Daoy (cell line): ENCODE measurements at places on chromosomes 6 and 20.
A peak's percentile ranks its signal among the peaks of the same experiment; 100 is the strongest.

- DNase-seq = no peak
Measured at GRCh38 chr20:62970307-62971210, 18.1 kb downstream of the SLC17A9 start.

- no peak for DNase-seq
Measured at GRCh38 chr6:23448281-23448680, 677.7 kb upstream of the NRSN1 start.

GRCh38 chr6:26432627-26433201 is 7.6 kb upstream of the BTN3A3 start:
- DNase-seq = no peak

DNA sequence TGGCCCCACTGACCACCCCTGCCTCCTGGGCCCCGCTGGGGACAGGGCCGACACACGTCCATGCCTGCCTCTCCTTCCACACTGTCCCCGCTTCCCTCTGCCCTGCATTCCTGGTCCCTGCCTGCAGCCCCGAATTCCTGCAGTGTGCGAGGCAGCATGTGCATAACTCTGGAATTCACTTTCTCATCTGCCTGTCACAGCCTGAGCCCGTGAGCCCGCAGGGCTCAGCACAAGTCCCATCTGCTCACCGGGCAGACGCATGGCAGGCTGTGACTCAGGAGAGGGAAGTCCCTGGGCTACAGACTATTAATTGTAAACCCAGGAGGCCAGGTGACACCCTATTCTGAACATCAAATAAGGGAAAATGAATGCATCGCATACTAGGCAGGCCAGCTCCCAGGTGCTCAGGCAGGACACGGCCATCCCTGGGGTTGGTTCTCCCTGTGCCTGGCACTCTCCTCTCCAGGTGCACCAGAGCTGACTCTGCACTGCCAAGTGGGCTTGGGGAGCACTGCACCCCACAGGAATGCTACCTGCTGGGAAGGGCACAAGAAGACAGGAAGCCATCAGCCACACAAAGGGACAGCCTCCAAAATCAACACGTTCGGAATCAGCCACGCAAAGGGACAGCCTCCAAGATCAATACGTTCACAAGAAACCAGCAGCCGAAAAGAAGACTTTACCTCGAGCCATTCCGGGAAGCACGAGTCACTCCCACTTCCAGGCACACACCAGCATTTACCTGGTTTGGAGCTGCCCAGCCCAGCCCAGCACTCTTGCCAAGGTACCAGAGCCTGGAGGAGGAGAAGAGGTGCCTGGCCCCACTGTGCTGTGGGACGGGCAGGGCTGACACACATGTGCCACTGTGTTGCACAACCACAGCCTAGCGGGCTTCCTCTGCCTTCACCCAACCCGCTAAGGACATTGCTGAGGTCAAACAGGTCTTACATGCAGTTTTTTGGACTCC is 65.9 kb downstream of the DLL1 start:
- peak; percentile 88 for DNase-seq

DNA sequence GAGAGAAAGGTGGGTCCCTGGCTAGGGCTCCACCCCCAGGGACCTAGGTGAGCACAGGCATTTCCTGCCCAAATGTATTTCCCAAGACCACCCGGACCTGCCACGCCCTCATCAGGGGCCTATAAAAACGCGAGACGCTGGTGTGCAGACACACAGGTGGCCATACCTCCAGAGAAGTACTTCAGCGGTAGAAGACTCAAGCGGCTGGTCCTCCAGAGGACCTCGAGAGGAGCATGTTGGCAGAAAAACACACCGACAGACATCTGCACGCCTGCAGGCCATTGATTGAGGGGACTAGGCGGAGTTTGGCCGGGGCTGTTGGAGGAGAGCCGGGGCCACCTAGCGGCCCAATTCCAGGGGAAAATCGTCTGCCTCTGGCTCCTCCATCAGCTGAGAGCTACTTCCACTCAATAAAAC is 695.8 kb upstream of the MMS22L start:
- peak; percentile 48 for DNase-seq

GRCh38 chr20:46264391-46265266 is 43.7 kb downstream of the CDH22 start:
- DNase-seq = no peak

- no peak for DNase-seq
Measured at GRCh38 chr6:127471379-127472255, 12.4 kb upstream of the KIAA0408 start.

- DNase-seq = no peak
Measured at GRCh38 chr20:47417245-47418068, 61.0 kb upstream of the ZMYND8 start.

DNA sequence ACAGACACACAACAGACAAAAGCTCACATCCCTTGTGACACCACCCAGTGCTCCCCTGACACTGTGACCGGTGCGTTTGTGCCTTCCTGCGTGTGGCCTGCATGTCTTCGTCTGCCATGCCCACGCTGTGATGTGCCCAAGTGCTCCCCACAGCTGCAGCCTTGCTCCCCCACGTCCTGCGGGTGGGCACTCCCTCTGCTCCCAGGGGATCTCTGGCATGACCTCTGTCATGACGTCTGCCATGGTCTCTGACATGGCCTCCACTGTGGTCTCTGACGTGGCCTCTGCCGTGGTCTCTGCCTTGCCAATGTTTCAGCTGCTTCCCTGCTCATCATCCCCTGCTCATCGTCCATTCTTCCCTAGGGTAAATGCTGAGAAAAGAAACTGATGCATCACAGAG is 200.9 kb downstream of the DLL1 start:
- no peak for DNase-seq
